ENCODE measurements at places on chromosomes 7 and 10. TPM values are rescaled to one million over a fixed set of nuclear protein-coding genes. Genes with fewer than 3 reads are reported as not detected.
A peak's percentile ranks its signal among the peaks of the same experiment; 100 is the strongest.

DNA sequence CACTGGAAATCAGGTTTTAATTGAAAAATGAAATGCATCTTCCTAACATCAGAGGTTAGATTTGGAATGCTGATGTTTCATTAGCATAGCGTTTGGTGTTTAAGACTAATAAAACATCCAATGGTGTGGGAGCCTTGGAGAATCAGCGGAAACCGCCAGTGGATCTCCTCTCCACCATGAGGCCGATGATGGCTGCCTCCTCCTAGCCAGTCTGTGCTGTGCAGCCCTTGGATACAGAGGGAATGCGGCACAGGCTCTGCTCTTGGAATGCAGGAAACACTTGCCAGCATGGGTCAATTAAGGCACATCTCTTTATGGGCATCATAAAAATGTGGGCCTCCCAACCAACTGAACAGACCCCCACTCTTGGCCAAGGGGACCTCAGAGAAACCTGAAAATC, 259.9 kb downstream of the GLRX3 start:
- no peak for DNase-seq

The CAMK2B gene
- 0.85 TPM for polyA plus RNA-seq

The MYPN gene
- 2.4 TPM for polyA plus RNA-seq

DNA sequence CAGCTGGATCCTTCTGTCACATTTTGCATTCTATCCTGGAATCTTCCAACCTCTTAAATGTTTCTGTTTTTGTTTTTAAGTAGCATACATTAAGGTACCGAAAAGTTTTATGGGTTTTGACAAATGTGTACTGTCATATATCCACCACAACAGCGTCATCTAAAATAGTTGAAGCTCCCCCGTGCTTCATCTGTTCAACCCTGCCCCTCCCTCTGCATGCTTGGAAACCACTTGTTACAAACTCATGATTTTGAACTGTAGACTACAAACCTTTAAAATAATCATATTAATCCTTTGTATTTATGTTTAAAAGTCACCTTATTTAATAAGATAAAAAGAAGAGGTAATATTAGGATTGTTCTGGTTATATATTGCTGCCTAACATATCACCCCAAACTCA, 182.8 kb upstream of the SMIM30 start:
- no peak for DNase-seq

DNA sequence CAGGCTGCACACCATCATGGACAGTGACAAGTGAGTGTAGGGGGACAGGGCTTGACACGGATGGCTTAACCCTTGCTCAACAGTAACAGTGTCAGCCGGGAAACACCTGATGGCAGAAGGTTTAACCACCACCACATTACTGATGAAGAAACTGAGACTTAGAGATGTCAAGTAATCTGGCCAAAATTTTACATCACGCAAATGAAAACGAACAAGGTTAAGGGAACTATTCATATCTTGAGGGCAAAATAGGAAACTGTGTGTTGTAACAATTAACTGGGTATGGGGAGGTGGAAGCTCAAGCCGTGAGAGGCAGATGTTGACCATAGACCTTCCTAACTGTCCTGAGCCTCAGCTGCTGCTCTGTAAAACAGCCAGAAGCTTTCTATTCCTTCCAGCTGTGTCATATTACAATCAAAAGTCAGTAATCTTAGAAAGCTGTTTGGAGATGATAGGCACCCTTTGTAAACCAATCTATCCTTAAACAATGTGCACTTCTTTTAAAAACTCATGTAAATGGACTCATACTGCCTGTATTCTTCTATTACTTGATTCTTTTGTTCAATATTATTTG, 68.4 kb downstream of the ABCC2 start:
- DNase-seq, result peak; percentile 46

All from right lung (tissue), 10 donors.